Hematopoietic multipotent progenitor cell treated with erythropoietin and hydrocortisone succinate and interleukin-3 and kit ligand, for 4 days (in vitro differentiated cells): ENCODE measurements at places on chromosomes 2 and 18.

GRCh38 chr2:148674063-148675020 lies 29.8 kb downstream of the EPC2 start:
- peak; percentile 55 for DNase-seq

- DNase-seq, result no peak
Measured at GRCh38 chr2:240213226-240213475, 72.7 kb upstream of the OTOS start.

DNA sequence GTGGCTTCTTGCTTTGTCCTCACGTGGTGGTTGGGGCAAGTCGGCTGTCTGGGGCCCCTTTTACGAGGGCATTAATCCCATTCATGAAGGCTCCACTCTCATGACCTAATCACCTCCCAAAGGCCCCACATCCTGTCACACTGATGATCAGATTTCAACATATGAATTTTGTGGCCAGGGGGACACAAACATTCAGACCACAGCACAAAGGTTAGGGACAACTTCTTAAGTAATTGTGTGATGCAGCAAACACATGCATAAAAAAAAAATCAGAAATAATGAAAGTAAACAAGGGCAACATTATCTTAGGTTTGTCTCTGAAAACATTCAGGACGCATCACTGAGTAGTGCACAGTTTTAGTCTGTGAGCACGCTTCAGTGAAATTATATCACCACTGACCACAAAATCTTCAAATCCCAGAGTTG lies 54.2 kb upstream of the FRZB start:
- no peak for DNase-seq

DNA sequence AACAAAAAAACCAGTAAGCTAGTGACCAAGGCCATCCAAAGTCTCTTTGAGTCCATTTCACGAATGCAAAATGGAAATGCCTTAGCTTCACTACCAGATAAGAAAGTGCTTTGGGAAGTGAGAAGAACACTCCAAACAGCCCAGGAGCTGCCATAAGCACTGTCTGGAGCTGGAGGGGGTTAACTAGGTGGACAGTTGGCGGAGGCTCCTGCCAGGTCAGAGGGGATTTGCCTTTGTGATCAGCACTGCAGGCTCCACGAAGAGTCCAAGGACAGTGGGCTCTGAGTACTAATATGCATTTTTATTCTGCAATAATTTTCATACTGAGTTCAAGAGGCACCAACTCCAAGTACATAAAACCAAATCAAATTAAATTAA lies 233.3 kb upstream of the SMAD2 start:
- DNase-seq, result no peak

DNA sequence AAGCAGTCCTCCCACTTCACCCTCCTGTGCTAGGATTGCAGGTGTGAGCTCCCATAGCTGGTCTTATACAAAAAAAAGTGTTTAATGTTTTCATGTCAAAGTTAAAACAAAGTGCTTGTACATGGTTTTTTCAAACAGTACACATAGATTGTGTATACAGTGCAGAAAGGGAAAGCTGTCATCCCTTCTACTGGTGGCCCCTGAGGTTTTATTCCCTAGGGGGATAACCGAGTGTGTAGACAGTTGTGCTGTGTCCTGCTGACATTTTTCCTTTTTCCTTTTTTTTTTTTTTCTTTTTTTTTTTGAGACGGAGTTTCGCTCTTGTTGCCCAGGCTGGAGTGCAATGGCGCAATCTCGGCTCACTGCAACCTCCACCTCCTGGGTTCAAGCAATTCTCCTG lies 10.8 kb downstream of the TUBB6 start:
- DNase-seq, result no peak

DNA sequence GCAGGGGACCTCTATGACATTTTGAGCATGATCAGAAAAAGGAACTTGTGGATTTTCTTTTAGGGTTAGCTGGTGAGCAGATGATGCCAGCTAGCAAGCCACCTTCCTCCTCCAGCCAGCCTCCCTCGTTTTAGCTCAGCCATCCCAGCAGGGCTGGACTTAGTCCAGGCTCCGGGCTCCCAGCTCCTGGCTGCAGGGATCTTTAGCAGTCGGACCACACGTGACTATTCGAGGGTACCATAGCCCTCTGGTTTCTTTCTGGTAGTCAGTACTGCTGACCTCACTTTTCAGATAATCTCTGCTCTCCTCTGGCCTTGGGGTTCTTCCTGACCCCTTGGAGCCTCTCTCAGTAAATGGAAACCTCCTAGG lies 31.8 kb downstream of the NCK2 start:
- DNase-seq, result no peak

DNA sequence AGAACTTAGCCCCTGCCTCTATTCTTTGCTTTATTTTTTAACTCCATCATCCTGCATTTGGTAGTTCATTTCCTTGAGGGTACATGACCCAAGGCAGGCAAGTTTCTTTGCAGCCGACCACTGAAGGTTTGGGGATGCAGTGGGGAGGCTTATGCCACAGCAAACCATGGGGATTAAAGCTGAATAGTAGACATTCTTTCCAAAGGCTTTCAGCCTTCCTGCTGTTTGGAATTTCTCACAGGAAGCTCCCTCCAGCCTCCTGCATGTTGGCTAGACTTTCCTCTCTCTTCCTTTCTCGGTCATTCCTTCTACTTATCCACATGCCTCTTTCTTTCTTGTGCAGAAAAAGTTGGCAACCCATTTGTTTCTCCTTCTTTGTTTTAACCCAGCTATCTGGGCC lies 77.3 kb downstream of the SOCS6 start:
- no peak for DNase-seq

DNA sequence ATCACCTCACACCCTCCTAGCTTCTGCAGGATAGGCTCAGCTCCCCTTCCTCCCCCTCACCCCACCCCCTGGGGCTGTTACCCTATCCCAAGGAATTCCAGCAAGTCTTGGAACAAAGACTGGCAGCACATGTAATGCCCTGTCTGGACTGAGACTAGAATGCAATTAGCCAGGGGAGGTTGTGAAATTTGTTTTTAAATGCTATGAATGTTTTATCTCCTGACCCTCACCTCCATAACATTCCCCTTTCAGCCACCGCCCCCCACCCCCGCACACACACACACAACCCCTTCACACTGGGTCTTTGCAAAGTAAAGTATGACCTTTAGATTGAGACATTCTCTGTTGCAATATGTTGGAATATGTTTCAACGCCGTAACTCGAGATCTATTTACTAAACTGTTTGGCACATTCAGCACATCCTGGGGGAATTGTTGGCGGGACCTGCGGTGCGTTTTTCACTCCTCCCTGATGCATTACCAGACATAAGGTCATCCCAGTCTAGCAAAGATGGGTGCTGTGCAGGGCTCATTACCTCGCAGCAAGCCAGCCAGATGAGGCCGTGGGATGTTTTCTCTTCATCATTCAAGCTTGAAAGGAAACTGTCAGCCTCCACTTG lies 290.7 kb upstream of the SLC14A2 start:
- no peak for DNase-seq

- no peak for DNase-seq
Measured at GRCh38 chr2:208142925-208143799, 2.8 kb downstream of the CRYGB start.

DNA sequence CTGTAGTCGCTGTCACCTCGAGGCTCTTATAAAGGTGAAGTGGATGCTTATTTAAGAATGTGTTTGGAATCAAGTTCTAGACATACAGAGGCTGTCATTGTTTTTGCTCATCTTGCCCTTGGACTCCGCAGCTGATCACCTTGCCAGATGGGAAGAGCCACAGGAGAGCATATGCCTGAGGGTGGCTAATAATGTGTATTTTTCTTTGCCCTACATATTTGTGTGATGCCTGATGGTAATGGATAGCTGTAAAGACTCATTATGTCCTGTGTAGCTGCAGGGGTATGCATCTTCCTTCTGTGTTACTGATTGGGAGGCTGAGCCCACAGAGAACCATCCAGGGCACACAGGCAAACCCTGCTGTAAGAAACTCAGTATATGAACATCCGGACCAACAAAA lies 61.7 kb downstream of the PRKCE start:
- DNase-seq, result no peak

GRCh38 chr2:167686691-167687090 lies 560.7 kb downstream of the STK39 start:
- no peak for DNase-seq

DNA sequence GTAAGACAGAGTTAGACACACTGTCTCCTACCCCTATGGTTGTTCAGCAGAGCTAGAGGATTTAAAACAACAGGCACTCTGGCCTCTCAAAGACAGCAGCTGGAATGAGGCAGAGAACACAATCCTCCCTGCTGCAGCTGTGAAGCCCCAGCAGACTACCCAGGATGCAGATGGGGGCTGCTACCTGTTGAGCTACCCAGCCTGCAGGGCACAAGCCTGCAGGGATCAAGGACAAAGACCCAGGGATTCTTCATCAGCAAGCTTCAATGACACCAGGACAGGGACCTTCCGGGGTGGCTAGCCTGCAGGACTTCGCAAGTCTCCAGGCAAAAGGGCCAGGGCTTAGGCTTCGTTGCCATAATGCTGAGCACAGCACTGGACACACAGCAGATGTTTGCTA lies 27.2 kb downstream of the GALNT14 start:
- no peak for DNase-seq

DNA sequence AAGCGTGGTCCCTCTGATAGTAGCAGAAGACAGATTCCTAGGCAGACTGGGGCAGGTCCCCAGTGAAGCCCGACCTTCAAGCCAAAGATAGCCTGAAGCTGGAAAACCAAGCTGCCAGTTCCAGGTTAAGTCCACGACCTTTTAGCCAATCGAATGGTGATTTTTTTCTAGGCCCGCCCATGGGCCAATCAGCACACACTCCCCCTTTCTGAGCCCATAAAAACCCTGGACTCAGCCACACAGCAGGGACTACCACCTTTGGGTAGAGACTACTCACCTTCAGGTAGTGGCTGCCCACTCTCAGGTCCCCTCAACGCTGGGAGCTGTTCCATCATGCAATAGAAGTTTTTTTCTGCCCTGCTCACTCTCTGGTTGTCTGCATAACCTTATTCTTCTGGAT lies 14.5 kb upstream of the ADI1 start:
- no peak for DNase-seq
